ENCODE measurements at places on chromosomes 7 and 10.

GRCh38 chr7:137110091-137110509, 233.4 kb downstream of the PTN start:
- DNase-seq: no peak

- DNase-seq: no peak
Measured at GRCh38 chr10:96290368-96291133, 13.7 kb upstream of the DNTT start.

DNA sequence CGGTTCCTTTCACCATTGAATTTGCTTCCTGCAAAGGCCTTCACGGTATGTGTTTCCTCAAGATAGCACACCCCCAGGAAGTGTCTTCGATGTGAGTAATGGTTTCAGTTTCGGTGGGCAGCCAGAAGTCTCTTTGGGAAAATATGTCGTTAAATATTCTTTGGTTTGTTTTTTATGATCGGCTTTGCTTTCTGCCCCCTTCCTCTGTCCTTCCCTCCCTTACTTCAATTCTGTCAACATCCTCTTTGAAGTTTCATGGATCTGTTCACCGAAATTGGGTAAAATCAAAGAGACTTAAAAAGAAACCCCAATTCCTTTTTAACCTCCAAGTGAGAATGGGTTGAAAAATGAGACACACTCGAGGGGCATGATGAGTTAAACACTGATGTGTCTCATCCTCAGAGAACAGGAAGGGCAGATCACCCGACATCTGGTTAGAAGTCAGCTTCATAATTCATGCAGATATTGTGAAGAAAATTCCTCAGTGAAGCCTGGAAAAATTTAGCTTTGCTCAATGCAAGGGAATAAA, 170.8 kb upstream of the HABP2 start:
- no peak for DNase-seq

DNA sequence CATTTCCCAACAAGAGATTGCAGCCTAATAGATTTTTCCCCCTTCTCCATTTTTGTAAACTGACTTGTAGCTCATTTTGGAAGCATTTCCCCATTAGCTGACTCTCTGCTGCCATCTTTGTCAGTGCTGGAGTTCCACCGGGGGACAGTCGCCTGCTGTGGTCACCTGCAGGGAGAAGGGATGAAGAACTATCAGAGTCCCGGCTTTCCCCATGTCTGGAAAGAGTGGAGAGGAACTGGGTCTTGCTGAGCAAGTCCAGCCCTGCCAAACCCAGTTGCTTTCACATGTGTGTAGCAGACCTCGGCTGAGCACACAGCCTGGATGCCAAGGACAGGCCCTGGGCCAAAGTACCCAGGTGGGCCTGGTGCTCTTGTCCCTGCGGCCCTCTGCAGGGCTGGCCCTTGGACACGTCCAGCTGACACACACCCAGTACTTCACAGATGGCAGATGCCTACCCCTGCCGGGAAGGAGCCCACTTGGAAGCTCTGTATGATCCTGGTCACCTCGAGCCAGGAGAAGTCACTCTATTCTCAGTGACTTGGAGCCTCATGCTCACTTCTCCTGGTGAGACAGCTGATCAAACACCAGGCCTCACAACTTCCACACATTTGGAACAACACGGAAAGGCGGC, 157.3 kb upstream of the NPVF start:
- DNase-seq: no peak

DNA sequence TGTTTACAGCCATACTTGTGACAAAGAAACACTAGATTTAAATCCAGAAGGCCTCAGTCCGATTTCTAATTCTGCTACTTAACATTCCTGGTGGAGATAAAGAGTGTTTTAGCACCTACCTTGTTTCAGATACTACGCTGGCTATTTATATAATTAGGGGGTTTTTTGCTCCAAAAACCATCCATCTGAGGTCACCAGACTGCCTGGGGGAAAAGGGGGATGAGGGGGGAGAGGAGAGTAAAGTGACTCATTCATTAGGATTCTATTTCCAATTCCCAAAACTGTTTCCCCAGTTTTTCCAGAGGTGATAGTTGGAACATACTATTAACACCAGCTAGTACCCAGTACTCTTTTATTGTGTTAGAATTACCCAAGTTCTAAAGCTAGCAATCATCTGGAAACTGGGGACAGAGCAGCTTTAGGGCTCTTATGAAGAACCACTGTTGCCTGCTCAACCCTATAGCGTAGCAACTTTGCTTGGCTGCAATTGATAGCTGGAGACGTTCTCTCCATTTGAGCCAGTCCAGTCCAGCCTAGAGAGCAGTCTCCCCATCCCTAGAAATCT, 6.6 kb downstream of the GCC1 start:
- DNase-seq: no peak

DNA sequence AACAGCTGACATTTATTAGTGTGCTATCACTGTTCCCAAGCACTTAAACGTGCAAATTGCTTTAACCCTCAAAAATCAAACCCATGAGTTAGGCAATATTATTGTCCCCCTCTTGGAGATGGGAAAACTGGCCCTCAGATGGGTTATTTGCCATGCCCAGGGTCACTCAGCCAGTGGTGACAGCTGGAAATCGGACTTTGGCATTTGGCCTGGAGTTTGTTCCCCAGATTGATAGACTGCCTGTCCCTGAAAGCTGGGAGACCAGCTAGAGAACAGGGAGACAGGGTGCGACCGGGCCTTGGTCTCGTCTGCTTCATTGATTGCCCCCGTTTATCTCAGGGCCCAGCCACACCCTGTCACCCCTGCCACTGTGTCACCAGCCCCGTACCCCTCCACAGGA, 366.3 kb upstream of the GALNT17 start:
- DNase-seq: no peak

DNA sequence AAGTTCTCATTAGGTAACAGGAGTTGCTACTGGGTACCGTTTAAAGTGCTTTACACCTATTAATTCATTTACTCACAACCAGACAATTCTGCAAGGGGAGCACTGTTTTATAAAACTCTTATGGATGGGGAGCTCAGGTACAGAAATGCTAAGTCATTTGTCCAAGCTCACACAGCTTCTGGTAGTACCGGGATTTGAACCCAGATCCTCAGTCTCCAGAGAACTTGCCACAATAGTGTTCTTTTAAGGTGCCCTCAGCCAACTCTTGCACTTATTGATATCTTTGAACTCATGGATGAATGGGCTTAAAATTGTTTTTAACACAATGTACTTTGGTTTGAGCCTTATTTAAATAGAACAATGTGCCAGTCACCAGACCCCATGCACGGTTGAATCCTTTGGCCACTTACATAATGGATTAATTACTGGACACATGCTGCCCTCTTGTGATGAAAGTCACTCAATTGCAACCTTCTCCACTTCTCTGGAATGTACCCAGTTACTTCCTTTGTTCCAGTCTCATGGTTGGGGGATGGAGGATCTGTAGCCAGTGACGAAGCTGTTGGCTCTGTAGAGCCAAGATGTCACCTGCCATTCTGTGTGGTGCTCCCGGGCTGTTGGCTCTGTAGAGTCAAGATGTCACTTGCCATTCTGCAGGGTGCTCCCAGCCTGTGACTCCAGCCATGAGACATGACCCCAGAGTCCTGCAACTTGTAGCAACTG, 65.6 kb downstream of the NOD1 start:
- DNase-seq: no peak

DNA sequence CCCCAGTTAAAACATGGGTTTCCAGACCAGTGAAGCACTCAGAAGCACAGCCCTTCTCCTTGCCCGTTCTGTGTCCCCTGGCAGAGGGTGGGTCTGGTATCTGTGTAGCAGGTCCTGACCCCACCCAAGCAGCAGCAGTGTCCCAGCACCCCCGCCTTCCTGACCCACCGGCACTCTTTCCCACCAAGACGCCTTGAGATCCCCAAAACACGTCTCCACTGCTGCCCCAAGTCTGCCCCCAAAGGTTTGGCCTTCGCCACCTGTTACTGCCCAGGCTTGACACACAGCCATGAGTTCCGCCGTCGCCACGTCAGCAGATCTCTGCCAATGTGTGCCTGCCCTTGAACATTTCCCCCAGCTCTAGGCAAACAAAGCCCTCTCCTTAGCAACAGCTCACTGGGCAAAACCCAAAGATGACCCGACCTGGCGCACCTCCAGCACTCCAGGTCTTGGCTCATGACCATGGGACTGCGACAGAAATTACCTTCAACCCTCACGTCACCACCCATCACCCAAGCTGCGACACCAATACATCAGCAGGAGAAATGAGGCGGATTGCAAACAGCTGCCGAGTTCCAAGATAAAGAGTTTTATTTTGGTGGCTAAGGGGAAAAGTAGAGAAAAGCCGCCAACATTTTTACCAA, 75.6 kb downstream of the CTBP2 start:
- no peak for DNase-seq

DNA sequence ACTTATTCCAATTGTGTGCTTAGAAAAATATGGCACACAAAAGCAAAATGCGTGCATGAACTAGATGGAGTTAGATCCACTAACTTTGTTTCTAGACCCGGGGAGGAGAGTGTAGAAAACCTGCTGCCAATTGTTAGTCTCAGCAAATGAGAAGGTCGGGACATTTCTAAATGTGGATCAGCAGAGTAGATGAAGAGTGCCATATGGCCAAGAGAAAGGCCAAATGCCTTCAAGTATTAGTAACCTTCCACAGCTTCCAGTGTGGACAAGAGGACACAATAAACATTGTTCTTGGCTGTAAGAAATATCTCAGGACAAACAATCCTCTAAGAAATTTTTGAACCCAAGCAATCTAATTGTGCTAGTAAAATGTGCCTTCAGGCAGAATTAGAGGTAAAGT, 690.3 kb downstream of the REEP3 start:
- DNase-seq: no peak

GRCh38 chr10:3873728-3874461, 88.9 kb upstream of the KLF6 start:
- no peak for DNase-seq

- DNase-seq: no peak
Measured at GRCh38 chr7:156220701-156221100, 408.4 kb upstream of the SHH start.

DNA sequence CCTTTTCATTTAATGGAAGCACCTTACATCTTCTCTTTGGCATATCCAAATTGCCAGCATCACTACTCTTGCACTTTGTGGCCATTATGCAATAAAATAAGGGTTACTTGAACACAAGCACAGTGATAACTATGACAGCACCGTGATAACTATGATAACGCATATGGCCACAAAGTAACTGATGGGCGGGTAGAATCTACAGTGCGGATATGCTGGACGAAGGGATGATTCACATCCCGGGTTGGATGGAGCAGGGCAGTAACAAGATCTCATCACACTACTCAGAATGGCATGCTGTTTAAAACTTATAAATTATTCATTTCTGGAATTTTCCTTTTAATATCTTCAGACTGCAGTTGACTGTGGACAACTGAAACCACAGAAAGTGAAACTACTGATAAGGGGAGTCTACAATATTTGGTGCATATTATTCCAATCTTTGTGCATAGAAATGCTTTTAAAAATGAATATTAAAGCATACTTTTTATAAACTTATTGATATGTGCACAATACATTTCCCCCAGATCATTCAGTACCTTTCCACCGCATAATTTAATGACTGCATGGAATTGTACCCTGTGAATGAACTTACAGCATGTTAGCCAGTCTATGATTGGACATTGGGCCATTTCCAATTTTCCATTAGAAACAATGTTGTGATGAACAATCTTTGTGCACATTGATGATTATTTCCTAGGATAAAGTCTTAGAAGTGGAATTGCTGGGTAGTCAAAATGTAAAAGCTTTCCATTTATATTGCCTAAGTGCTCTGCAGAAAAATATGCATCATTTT, 136.4 kb downstream of the WNT2 start:
- no peak for DNase-seq

DNA sequence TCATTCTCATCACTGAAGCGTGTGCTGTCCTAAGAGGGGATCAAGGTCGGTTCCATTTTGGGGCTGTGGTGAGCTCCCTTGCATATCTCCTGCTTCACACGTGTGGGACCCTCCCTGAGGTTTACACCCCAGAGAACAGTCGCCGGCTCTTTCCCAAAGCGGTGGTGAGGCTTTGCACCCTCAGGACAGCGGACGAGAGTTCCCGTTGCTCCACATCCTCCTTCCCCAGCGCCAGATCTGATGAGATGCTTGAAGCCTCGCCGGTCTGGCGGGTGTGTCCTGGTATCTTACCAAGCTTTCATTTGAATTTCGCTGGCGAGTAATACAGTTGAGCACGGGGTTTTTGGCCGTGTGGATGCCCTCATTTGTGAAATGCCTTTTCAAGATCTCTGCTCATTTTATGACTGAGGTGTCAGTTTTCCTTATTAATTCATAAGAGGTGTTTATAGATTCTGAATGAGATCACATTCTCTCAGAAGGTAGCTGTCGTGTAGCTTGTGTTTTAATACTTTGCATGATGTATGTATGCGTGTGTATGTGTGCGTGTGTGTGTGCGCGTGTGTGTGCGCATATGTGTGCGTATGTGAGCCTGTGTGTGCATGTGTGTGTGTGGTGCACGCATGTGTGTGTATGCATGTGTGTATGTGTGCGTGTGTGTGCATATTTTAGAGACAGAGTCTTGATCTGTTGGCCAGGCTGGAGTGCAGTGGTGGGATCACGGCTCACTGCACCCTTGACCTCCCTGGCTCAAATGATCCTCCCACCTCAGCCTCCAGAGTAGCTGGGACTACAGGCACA, 30.7 kb downstream of the ELFN1 start:
- no peak for DNase-seq

DNA sequence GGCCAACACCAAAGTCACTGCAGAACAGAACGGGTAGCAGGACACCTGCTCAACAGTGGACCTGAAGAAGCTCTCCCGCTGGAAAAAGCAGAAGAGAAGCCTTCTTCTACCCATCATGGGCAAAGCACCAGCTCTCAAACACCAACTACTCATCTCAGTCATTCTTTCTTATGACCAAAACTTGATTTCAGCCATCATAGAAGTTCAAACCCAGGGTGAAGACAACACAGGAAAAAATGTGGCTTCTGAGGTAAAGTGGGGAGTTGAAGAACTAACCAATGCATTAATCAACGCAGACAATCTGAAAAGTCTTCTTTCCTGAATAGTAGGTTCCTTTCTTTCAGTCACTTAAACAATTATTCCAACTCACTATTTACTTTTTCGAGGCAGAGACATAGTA, 83.3 kb downstream of the ELMO1 start:
- no peak for DNase-seq

- no peak for DNase-seq
Measured at GRCh38 chr10:86536294-86536861, 14.8 kb upstream of the WAPL start.

GRCh38 chr10:97518301-97519043, 19.7 kb downstream of the UBTD1 start:
- no peak for DNase-seq

DNA sequence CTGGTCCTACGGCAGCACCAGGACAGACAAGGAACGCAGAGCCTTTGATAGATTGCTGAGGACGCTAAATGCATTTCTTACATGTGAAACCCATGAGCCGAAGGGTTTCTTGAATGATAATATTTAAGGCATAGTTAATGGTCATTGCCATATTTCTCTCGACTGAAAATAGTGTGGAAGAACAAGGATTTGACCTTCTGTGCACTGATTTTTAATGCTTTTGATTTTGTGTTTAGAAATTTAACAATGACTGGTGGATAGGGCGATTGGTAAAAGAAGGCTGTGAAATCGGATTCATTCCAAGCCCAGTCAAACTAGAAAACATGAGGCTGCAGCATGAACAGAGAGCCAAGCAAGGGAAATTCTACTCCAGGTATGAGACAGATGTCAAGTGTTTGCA, 150.8 kb downstream of the NSUN6 start:
- no peak for DNase-seq
